ENCODE measurements at places on chromosomes 5 and 9.

DNA sequence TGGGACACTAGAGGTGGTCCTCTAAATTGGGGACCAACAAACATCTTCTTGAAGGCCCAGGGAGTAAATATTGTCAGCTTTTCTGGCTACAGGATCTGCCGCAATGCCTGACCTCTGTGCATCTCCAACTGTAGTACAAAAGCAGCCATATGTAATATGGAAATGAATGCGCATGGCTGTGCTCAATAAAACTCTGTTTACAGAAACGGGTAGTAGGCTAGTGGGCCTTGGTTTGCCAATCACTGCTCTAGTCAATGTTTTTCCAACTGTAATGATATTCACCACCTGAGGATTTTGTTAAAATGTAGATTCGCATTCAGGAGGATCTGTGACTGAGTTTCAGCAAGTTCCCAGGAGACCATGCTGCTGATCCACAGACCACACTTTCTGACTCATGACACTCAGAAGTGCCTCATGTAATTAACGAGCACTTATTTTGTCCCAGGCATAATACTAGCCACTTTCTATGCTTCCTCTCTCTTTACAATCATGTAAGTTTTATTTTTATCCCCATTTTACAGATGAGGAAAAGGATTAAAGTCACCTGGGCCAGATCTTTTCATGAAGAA lies 96.9 kb downstream of the MED27 start:
- no peak for DNase-seq

- DNase-seq, result peak; percentile 3
These were observed 29.4 kb downstream of the RAD23B start for GRCh38 chr9:107312376-107313050.

- no peak for DNase-seq
These were observed 267.9 kb downstream of the FBXL17 start for GRCh38 chr5:108113950-108114349.

DNA sequence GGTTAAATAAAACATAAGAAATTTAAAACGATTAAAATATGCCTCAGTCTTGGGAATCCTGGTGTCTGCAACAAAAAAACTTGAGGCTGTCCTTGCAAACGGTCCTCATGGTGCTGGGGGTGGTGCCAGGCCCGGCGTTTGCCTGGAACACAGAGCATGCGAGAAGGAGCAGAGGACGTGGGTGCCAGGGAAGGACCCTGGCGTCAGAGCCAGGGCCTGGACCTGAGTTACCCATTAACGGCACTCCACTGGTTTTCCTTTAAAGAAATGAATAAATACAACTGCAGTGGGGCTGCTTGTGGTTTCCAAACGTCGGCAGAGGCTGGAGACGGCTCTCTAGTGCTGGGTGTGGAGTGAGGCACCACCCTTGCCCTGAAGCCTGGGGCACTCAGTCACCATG lies at the start of gene SLC6A18:
Gene SLC6A18 (plus strand): TSS at position 301 of the 400 bp plus-strand sequence. CDS start 97 bp downstream, at position 398.
- DNase-seq, result no peak

DNA sequence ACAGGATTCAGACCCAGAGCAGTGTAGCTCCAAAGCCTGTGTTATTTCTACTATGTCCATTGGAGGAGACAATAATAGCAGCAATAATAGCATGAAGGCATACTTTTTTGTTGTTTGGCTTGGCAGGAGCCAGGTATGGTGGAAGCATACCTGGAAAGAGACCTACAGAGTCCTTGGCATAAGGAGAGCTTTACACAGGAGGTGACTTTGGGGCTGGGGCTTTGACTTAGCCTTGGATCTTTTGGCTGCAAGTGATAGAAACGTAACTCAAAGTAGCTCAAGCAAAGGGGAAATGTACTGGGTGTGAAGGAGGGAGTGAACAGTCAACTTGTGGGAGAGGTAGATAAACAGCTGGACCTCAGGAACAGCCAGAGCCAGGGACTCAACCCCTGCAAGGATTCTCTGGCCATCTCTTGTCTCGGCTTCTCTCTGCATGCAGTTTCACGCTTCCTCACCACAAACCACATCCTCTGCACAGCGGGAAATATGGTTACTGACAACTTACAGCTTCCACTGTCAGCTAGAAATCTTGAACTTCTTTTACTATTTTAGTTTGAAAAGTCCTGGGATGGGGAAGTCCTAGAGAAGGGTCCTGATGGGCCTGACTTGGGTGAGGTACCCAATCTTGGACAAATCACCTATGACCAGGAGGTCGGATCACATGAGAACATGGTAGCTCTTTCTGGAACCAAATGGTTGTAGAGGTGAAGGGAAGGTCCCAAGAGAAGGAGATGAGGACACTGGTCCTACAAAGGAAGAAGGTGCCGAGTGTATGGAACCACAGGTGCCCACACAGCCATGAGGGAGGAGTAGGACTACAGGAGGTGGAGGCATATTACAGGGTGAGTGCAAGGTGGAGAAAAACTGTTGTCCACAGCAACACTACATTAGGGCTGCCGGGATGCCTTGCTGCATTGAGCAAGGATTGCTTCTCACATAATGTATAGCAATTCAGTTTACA lies 47.0 kb upstream of the TGFBR1 start:
- DNase-seq, result no peak

DNA sequence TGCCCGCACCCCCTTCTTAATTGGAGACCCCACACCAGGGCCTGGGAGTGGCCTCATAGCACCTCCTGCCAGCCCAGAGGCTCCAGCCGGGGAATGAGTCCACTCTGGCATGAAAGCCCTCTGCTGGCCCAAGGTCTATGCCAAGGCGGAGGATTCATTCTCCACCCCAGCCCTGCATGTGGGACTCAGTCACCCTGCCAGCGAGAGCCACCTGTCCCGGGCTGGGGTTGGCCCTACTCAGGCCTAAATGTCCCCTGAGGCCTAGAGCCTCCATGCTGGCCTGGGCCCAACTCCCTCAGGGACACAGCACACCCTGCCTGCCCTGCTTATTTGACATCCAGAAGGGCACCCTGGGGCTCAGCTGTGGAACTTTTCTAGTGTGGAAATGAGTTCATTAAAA lies 1.0 kb upstream of the RAPGEF1 start:
- no peak for DNase-seq

- DNase-seq, result no peak
These were observed 175.6 kb downstream of the MACROH2A1 start for GRCh38 chr5:135223404-135223803.
